ENCODE measurements at places on chromosomes 7 and 10.

- DNase-seq, result no peak
Observed at GRCh38 chr7:129782818-129783583, 169.8 kb downstream of the UBE2H start.

DNA sequence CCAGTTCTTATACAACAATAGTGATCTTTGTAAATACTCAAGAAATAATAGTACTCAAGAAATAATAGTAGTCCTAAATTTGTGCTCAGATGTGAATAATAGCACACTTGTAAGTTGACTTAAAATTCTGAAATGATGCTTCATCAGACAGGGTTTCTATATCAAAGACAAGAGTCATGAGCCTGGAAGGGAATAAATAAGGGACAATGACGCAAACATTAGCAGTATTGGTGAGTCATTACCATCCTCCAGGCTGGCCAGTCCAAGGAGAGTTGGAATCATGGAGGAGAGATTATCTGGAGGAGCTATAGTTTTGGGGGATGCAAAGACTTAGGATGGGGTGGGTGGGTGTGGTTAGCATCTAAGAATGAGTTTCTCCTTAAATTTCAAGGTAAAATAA, 6.1 kb upstream of the SH3PXD2A start:
- no peak for DNase-seq

DNA sequence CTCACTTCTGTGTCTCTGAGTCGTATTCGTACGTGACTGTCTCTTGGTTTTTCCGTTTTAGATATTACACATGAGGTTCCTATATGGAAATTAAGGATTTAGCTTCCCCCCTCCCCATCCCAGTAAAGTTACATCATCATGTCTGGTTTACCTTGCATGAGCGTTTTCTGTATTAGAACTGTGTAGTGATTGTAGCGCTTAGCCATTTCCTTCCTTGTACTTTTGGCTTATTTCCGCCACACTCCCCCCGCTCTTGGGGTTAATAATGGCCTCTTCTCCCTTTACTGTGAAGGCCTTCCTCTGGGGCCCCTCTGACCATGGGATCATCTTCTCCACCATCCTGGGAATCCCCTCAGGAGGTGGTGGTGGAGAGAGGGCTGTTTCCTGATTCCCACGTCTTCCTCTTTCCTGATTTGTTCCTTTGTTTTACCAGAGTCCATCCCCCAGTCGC, 27.2 kb upstream of the AP5Z1 start:
- DNase-seq, result no peak

DNA sequence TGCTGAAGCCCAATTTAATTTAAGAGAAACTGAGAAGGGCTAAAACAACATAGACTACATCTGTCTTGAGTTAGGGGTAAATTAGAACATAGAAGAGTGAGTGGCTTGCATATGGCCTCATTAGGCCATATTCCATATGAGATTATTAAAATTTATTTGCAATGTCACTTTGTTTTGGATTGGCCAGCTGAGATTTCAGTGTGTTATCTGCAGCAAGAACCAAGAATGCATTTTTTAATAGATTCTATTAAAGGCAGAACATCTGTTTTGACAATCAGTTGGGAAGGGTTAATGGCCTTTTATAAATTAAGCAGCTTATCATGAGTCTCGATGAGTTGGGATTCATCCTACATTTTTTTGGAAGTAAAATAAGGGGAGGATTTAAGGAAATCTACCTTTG, 236.2 kb downstream of the DGKB start:
- no peak for DNase-seq

DNA sequence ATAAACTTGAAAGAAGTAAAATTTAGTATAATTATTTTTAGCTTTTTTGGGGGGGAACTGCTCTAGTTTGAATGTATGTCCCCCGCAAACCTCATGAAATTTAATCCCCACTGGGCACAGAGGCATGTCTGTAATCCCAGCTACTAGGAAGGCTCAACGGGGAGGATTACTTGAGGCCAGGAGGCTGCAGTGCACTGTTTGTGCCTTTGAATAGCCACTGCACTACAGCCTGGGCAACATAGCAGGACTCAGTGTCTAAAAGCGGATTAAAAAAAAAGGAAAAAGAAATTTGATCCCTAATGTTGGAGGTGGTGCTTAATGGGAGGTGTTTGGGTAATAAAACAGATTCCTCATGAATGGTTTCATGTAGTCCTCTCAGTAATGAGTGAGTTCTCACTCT, 43.1 kb upstream of the PHF14 start:
- DNase-seq, result no peak

GRCh38 chr10:123606006-123606405, 60.1 kb upstream of the GPR26 start:
- DNase-seq, result no peak

DNA sequence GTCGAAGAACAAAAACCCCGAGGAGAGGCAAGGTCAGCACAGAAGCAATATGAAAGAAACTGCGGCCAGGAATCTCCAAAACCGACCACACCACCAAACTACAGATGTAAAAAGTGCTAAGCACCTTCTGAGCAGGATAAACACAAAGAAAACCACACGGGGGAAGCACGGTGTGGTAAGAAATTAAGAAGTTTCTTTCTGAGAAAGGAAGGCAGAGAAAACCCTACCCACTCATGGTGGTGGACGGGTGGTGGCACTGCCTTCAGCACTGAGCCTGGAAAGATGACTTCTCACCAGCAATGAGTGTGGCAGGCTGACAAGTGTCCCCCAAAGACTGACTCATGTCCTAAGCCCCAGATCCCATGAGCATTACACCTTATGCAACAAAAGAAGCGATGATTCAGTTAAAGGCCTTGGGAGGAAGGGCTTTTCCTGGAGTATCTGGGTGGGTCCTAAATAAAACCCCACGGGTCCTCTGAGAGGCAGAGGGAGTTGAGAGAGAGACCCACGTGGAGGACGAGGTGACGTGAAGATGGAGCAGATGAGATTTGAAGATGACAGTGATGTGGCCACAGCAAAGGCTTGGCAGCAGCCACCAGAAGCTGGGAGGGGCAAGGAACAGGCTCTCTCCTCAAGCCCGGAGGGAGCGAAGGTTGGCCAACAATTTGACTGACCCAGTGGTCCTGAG, 124.9 kb downstream of the DLG5 start:
- peak; percentile 17 for DNase-seq

GRCh38 chr7:106114716-106115383, 2.7 kb upstream of the SYPL1 start:
- no peak for DNase-seq

GRCh38 chr7:101442426-101443070, 79.9 kb downstream of the COL26A1 start:
- DNase-seq, result no peak

DNA sequence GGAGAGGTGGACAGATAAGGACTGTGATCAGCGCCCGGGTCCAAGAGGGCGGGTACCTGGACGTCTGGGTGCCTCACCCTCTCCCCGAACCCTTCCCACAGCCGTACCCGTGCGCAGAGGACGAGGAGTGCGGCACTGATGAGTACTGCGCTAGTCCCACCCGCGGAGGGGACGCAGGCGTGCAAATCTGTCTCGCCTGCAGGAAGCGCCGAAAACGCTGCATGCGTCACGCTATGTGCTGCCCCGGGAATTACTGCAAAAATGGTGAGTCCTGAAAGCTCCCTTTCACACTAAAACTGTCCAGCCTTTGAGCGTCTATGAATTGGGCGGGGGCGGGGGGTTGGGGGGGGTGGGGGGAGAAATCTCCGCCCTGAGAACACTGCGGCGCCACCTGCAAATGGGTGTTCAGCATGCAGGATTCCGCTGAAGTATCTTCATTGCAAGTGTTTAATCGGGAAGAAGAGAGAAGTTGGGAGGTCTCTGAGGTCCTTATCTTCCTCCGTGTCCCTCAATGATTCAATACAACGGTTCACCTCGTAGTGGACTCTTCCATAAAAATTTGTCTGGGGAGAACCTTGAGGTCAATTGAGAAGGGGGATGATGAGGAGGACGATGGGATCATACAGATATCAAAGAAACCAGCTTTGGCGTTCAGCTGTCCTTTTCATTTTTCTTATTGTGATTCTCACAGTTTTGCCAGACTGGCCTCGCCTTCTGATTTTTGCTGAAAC, 906 bp downstream of the DKK1 start:
- DNase-seq, result no peak

GRCh38 chr7:113000316-113001020, 86.2 kb downstream of the GPR85 start:
- DNase-seq, result no peak

DNA sequence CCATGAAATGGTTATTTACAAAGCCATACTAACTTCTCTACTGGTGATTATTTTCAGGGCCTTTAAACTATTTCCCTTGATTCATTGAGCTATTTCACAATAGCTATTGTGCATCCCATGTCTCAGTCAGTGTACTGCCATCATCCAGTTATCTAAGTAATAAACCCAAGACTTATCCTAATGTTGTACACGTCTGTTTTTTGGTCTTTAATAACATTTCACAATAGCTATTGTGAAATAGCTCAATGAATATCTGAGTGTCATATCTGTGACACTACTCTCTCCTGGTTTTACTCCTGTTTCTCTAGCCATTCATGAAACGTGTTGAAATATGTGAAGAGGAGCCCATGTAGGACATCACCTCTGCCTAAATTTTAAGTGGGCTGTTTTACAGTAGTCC, 36.5 kb upstream of the TMEM140 start:
- no peak for DNase-seq

- no peak for DNase-seq
Observed at GRCh38 chr10:77537071-77537470, 100.5 kb downstream of the KCNMA1 start.
